ENCODE measurements at places on chromosomes 7 and 10. TPM values are rescaled to one million over a fixed set of nuclear protein-coding genes. Genes with fewer than 3 reads are reported as not detected.

Gene FXYD4
- not detected for polyA plus RNA-seq

Gene CYP3A7
- 0.46 TPM for polyA plus RNA-seq

Gene SOSTDC1
- 58.6 TPM for polyA plus RNA-seq

Gene STEAP4
- polyA plus RNA-seq = 0.06 TPM

Gene CLDN4
- 76.4 TPM for polyA plus RNA-seq
